ENCODE measurements at places on chromosomes 3 and 15. TPM values are rescaled to one million over a fixed set of nuclear protein-coding genes. Genes with fewer than 3 reads are reported as not detected.
A peak's percentile ranks its signal among the peaks of the same experiment; 100 is the strongest.

- no peaks in the 10 kb centered on the region for H3K27me3 ChIP-seq
- no peaks in the 10 kb centered on the region for H3K4me1 ChIP-seq
- DNase-seq, result no peak
Measured at GRCh38 chr3:60461267-60461666, 790.0 kb downstream of the FHIT start.

DNA sequence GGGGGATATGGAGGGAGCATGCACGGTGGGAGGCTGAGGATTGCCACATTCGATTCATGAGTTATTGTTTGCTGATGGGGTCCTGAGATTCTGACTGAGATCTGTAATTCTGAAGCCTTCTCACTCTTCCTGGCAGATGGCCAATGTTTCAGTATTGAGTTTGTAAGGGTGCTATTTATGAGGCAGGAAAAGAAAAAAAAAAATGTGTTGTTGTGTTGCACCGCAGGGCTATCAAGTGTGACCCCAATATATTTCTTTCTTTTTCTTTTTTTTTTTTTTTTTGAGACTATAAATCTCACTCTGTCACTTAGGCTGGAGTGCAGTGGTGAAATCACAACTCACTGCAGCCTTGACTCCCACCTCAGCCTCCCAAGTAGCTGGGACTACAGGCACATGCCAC is 3.2 kb upstream of the SENP2 start:
- no peaks in the 10 kb centered on the region for H3K36me3 ChIP-seq
- peaks cover 7% of the 10 kb centered on the region for H3K4me1 ChIP-seq
- DNase-seq, result no peak
- H3K27me3 ChIP-seq, result no peaks in the 10 kb centered on the region
- H3K4me3 ChIP-seq, result no peak overlapping the region
- no peak overlapping the region for H3K27ac ChIP-seq

GRCh38 chr3:123739754-123740153 is 144.4 kb downstream of the MYLK start:
- no peaks in the 10 kb centered on the region for H3K27me3 ChIP-seq
- no peak overlapping the region for H3K4me3 ChIP-seq
- no peaks in the 10 kb centered on the region for H3K36me3 ChIP-seq
- DNase-seq, result no peak
- no peak overlapping the region for H3K27ac ChIP-seq

DNA sequence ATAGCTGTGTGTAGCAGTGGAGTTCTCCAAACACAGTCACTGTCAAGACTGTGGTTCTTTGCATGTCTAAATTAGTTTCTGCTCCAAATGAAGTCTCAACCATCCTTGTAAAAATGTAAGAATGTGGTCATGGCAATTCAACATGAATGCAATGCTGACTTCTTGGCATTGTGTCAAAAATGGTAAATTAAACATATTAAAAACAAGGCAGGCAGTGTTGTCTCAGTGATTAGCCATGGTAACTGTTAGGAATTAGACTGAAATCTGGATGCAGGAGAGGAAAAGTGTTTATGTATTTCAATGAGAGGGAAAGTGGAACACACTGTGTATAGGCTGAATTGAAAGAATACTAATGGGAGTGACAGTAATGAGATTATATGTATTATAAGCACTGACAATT is 597.2 kb downstream of the EDEM1 start:
- no peaks in the 10 kb centered on the region for H3K36me3 ChIP-seq
- H3K4me1 ChIP-seq, result no peaks in the 10 kb centered on the region

DNA sequence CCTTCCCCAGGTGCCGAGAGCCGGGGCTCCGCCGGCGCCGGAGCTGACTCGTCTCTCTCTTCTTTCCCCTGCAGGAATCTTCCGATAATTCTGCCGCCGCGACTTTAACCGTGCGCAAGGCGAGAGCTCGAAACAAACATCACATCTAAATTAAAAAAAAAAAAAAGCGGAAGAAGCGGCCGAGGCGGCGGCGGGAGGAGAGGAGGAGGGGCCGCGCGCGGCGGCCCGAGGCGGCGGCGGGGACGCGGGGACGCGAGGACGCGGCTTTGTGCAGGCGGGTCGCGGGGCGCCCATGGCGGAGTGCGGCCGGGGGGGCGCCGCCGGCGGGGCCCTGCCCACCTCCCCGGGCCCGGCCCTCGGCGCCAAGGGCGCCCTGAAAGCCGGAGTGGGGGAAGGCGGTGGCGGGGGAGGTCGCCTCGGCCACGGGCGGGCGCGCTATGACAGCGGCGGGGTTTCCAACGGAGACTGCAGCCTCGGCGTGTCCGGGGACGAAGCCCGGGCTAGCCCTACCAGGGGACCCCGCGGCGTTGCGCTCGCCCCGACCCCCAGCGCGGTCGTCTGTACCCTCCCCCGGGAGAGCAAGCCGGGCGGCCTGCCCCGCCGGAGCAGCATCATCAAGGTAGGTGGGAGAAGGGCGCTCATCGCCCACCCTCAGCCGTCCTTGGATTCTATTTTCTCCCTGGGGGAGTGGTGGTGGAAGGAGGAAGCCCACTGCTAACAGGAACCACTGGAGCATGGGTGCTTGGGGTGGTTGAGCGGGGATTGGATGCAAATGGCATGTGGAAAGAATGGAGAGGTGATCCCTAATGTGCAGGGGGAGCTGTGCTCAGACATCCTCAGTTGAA is at the start of gene PLCL2:
Gene PLCL2, plus strand, starts transcription at position 208 of the 845 bp plus-strand sequence. Its CDS starts 85 bp downstream, at position 293.
- no peaks in the 10 kb centered on the region for H3K36me3 ChIP-seq
- peak within 1 kb of the TSS; percentile 76 for H3K27ac ChIP-seq
- H3K4me3 ChIP-seq, result peak within 1 kb of the TSS; percentile 64
- no peaks in the 10 kb centered on the region for H3K4me1 ChIP-seq
- DNase-seq, result no peak
- peaks cover 4% of the 10 kb centered on the region for H3K27me3 ChIP-seq

DNA sequence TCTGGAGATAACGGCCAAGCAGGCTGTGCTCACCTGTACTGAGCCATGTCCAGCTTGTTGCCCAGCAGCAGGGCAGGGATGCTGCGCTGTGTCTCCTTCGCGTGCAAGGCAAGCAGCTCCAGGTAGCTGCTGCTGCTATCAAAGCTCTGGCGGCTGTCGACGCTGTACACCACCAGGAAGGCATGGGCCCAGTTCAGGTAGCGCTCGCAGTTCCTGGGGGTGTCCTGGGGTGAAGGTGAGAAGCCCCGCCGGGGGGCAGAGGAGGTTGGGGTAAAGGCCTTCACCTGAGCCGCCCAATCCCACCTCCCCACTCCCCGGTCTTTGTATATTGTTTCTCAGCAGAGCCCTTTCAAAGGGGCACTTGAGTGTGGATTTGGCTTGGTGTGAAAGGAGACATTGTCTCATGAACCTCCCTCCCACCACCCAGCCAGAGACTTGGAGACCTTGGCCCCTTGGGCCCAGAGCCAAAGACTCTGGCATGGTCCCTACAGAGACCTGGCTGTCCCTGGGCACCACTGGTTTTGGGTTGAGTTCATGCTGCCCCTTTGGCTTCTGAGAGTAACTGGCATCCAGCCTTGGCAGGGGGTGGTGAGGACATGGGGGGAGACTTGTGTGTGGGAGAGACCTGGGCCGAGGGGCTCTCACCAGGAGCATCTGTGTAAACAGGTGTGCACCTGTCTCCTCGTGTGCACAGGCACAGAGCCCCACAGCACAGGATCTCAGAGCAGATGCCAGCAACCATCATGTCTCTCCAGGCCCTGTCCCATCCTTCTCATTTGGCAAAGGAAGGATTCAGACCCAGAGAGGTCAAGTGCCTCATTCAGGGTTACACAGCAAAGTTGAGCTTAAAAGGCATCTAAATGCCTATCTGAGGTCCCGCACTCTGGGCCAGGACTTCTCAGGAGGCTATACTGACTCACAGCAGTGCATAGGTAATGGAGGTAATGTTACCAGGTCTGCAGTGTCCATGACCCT is 9.1 kb downstream of the RASL12 start:
- H3K27ac ChIP-seq, result peak overlapping the region; percentile 81
- no peak overlapping the region for H3K4me3 ChIP-seq
- DNase-seq, result no peak
- H3K36me3 ChIP-seq, result peaks cover 16% of the 10 kb centered on the region

The IREB2 gene
- 35.3 TPM for total RNA-seq

GRCh38 chr3:195522254-195523023 is 20.7 kb downstream of the PPP1R2 start:
- no peak overlapping the region for H3K4me3 ChIP-seq
- no peak for DNase-seq
- no peaks in the 10 kb centered on the region for H3K27me3 ChIP-seq
- H3K4me1 ChIP-seq, result no peaks in the 10 kb centered on the region

- no peak overlapping the region for H3K4me3 ChIP-seq
- H3K36me3 ChIP-seq, result no peaks in the 10 kb centered on the region
- no peaks in the 10 kb centered on the region for H3K4me1 ChIP-seq
- DNase-seq, result no peak
Measured at GRCh38 chr3:170277833-170278580, 55.8 kb downstream of the PRKCI start.

DNA sequence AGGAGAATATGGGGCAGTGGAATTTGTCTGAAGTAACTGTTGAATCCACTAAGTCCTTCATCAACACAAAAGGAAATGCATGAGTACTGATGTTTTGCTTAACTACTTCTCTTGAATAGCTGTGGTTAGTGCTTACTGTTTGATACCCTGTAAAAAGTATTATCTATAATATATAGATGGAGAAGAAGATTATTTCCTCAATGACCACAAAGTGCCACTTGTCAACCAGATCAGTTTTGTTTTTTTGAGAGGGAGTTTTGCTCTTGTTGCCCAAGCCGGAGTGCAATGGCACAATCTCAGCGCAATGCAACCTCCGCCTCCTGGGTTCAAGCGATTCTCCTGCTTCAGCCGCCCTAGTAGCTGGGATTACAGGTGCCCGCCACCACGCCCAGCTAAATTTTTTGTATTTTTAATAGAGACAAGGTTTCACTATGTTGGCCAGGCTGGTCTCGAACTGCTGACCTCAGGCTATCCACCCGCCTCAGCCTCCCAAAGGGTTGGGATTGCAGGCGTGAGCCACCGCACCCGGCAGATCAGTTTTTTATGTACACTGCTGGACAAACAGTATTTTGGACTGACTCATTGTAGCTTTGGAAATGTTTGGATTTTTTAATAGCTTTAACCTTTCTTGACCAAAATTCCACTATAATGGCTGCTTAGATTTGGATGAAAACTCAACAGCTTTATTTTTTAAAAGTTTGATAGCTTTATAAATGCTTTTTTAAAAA is 1.5 kb upstream of the RPLP1 start:
- no peak for DNase-seq
- H3K27ac ChIP-seq, result peak overlapping the region; percentile 96
- H3K36me3 ChIP-seq, result peaks cover 11% of the 10 kb centered on the region
- H3K4me1 ChIP-seq, result peaks cover 26% of the 10 kb centered on the region
- H3K4me3 ChIP-seq, result no peak overlapping the region
- H3K27me3 ChIP-seq, result no peaks in the 10 kb centered on the region

DNA sequence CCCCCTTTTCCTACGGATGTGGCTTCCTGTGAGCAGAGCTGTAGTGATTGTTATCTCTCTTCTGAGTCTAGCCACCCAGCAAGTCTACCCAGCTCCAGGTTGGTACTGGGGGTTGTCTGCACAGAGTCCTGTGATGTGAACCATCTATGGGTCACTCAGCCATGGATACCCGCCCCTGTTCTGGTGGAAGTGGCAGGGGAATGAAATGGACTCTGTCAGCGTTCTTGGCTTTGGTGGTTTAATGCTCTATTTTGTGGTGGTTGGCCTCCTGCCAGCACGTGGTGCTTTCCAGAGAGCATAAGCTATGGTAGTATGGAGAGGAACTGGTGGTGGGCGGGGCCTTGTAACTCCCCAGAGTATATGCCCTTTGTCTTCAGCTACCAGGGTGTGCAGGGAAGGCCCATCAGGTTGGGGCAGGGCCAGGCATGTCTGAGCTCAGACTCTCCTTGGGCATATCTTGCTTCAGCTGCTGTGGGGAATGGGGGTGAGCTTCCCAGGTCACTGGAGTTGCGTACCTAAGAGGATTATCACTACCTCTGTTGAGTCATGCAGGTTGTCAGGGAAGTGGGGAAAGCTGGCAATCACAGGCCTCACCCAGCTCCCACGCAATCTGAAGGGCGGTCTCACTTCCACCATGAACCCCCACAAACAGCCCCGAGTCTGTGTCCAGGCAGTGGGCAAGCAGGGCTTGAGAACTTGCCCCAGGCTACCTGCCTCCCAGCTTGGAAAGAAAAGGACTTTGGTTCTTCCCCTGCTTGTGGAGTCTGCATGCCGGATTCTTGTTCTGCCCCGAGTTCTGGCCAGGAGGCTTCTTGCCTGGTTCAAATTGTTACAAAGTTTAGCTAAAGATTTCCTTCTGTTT is 9.0 kb upstream of the ADGRG7 start:
- no peak overlapping the region for H3K4me3 ChIP-seq
- H3K27me3 ChIP-seq, result no peaks in the 10 kb centered on the region
- H3K27ac ChIP-seq, result peak overlapping the region; percentile 84
- DNase-seq, result no peak
- peaks cover 43% of the 10 kb centered on the region for H3K4me1 ChIP-seq

DNA sequence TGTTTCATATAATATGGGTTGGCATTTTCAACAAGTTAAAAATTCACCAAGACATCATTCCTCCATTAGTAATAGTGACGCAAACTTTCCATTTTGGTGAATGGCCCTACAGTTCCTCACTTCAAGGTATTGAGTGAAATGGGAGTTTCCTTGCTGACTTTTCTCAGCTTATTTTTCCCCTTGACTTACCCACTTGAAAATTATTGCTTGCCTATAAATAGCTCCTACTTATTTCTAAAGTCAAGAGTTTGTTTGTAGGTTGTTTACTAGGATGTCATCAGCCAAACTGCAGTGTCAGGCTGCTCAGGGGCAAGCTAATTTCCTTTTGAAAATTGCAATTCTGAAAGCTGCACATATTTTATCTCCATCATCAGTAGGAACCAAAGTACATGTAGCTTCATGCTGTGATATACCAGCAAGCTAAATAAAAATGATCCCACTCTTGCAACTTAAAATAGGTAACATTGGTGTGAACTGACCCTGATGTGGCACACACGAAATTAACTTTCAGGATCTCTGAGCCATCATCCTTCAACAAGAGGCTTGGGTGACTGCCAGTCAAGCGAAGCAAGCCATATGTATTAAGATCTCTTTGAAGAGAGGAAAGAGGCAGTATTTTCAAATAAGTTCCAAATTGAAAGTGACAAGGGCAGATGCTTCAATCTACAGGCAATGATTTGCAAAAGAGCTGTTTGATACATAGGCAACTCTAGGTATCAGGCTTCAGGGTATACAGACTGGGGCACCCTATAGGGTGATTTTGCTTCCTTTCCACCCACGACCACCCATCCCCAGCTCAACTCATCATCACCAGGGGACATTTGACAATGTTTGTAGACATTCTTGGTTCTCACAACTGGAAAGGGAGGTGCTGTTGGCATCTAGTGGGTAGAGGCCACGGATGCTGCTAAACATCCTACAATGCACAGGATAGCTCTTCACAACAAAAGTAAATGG is 66.8 kb upstream of the RASGRP1 start:
- no peak overlapping the region for H3K4me3 ChIP-seq
- H3K27ac ChIP-seq, result no peak overlapping the region
- no peak for DNase-seq
- no peaks in the 10 kb centered on the region for H3K4me1 ChIP-seq

- no peak overlapping the region for H3K27ac ChIP-seq
- no peak overlapping the region for H3K4me3 ChIP-seq
- H3K27me3 ChIP-seq, result no peaks in the 10 kb centered on the region
- DNase-seq, result no peak
- no peaks in the 10 kb centered on the region for H3K36me3 ChIP-seq
Measured at GRCh38 chr3:167318306-167318705, 61.8 kb downstream of the ZBBX start.

The ARHGEF26 gene
- 21.9 TPM for total RNA-seq

All from esophagus squamous epithelium (tissue), 5 donors.